Tibial artery (tissue), 4 donors: ENCODE measurements at places on chromosomes 4 and X.
A peak's percentile ranks its signal among the peaks of the same experiment; 100 is the strongest.

DNA sequence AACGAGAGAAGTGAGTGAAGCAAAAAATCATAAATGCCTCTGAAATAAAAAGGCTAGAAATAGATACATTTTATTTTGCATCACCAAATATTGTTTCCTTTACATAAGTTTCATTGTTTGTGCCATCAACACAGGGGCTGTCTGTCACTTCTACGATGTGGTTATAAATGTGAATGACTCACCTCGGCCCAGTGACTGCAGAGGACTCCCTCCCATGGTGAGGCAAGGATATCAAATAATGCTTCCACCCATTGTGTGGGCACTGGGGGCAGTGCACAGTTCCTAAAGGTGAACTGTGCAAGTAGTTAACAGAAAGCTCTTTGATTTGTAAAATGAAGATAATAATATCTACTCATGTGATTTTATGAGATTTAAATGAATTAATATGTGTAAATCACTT is 230.3 kb upstream of the NEIL3 start:
- no peak for DNase-seq

GRCh38 chrX:27439771-27440170 is 23.4 kb downstream of the PPP4R3C start:
- DNase-seq = no peak

DNA sequence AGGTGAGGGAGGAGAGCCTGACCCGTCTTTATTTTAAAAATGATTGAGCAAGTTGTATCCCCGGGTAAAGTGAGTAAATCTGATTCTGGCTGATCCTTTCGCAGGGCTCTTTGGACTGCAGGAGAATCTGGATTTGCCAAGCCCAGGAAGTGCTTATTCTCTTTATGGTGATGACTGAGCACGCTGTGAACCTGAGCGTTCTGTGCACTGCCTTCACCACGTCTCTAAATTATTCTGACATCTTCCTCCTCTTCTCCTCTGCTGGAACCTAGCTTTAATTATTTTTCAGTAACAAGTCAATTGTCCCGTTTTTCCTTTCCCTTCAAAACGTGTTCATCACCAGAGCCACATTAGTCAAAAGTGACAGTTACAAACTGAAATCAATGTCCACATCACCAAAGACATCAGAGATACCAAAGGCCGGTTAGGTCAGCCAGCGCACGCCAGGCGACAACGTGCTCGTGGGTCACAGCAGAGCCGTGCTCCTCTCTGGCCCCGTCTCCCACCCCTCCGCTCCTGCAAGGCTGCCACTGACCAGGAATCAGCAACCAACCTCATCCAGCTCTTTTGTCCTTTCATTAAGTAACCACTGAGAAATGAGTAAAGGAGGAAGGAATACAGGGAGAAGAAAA is 74.3 kb downstream of the DCTD start:
- no peak for DNase-seq

DNA sequence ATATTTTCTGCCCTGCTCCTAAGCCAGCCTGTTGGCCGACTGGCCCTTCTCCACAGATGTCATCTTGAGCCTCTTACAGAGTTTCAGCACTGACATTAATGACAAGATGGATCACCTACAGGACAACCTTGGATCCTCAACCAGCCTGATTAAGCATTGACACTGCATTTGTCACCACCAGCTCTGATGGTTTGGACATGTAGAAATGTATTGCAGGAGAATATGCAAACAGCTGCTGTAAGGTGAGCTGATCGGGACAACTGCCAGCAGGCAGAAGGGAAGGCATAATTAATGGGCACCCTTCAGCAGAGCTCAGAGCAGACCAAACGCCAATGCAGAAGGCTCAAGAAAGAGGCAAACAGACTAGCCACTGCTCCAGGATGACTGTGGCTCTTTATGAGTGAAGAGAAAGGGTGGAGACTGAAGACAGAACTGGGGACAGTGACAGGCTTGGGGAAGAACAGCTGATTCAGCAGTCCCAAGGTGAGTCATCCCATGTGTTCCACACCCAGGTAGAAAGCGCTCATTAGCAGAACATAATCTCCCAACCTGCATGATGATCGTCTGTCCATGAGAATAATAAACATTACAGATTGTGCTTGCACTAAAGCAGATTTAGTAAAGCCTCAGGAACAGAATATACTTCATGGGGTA is 6.7 kb downstream of the CORIN start:
- DNase-seq = no peak

- DNase-seq = no peak
These were observed 393.8 kb upstream of the GNPDA2 start for GRCh38 chr4:45120163-45120562.

DNA sequence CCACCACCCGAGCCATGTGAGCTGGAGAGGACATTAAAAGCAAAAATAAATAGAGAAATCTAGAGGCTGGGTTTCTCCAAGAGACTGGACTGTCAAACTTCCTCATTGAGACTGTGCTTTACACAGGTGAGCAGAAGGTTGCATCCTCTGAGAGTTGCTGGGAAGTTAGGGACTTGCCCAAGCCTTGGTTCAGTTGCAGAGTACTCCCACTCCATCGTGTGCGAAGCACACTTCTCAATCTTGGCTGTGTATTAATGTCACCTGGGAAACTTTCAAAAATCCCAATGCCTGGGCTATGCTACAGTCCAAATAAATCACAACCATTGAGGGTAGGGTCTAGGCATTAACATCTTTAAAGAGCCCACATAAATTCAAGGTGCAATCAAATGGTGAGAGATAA is 89.2 kb downstream of the ZNF330 start:
- DNase-seq = no peak

DNA sequence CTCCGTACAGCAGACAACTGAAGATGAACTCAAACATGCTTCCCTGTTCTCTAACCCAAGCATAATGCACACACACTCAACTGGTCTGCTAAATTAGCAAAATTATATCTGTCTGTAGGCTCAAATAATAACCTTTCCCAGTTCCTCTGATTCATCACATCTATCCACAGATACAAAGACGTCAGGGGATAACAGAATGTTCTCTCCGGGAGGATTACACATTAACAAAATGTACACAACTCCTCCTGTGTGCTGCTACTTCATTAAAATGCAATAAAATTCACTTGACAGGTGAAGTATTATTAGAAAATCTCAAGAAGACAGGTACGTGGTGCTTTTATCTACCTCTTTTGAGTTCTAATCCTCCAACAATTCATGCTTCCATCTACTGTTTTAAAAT is 57.4 kb downstream of the FAT1 start:
- DNase-seq = no peak

DNA sequence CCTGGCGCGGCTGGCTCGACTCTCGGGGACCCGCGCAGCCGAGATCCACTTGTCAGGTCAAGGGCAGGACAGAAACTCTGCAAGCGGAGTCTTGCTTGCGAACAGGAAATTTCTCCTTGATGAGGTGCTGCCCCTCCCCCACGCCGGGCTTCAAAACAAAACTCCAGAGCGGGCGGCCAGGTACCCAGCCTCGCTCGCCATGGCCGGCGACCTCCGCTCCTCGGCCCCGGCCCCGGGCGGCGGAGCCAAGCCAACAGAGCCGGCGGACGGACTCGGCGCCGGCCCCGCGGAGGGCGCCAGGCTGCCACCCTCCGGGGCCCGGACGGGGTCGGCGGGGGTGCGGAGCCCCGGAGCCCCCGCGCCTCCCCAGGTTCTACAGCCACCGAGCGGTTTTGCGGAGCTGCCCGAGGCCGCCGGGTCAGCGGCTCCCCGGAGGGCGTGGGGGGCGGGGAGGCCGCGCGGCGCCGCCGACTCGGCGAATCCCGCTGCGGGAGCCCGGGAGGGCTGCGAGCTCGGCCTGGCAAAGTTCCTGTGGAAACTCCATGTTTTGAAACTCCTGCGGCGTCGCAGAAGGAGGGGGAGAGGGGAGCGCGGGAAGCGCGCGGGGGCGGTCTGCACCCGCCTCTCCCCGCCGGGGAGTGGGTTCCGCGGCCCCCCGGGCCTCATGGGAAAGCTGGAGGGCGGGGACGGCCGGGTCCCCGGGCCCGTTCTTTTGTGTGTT is 11.7 kb upstream of the BCOR start:
- no peak for DNase-seq

DNA sequence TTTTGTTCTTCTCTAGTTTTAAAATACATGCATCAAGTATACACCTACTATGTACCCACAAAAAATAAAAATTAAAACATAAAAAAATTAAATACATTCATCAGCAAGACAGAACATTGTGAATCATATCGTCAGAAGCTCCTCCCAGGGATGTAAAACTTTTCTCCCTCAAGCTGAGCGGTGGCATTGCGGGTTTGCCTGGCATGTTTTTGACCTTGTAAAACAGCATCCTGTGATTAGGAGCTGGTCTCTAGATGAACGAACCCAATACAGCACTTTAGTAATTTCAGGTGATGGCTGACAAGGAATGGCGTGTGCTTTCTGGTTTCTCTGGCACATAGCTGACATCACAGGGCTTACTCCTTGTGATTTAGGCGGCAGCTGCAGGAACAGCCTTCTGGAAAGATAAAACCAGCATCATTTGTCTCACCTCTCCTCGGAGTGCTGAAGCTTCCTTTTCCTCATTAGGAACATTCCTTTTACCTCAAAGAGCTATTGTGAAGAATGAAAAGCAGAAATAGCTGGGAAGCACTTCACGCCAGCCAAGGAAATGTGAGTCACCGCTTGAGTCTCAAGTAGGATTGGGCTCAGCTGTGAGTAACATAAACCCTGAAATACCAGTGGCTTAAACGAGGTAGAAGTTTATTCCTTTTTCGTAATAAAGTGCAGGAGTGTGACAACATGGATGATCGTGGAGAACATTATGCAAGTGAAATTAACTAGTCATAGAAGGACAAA is 44.3 kb downstream of the NYX start:
- DNase-seq = no peak

DNA sequence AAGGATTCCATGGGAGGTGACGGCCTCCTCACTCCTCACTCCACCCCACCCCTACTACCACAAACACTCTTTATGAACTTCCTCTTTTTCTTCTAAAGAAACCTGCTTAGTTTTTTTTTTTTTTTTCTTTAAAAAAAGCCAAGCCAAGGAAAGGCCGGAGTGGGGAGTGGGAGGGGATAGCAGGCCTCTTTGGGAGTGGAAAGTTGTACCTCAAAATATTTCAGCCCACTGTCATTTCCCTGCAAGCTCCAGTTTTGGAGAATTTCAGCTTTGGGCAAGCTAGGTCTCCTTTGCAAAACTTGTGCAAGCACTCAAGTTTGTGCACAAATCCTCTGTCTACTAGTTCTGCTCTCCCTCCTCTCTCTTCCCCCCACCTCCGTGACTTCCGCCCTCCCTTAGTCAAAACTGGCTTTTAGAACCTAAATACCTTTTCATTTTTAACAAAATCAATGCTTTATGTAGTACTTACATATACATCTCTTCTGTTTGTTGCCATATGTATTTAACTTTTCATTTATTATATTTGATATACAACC is 512 bp upstream of the ANTXR2 start:
- DNase-seq = no peak

DNA sequence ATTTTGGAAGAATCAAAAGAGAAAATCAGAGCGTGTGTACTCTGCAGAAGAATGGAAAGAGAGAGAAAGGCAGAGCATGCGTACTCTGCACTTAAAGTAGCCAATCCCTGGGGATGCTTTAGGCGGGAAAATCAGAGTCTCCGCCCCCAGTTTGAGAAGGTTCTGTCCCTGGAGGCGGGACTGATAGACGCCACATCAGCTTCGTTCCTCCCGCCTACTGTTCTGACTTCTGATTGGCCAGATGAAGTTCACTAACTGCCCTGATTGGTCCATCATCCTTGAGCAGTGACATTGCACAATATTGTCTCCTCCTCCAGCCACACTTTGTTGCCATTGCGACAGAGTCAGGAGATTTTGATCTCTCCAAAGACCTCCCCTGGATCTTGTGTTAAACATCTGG is 23.8 kb downstream of the SSX1 start:
- DNase-seq = no peak

DNA sequence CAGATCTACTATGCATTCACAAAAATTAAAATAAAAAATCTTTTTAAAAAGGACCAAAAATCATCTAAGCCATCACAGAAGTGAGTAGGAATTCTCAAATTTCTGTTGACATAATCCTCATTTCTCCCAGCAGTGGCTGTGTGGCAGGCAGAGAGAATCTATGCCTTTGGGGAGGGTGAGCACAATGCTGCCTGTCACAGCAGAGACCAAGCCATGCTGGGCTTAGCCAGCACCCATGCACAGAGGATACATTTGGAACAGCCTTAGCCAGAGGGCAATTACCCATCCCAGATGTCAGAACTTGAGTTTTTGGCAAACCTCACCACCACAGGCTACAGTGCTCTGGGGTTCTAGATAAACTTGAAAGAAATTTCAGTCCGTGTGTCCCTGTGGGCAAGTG is 1274.8 kb upstream of the ADGRL3 start:
- DNase-seq = no peak

- no peak for DNase-seq
These were observed 779.5 kb downstream of the TRIML1 start for GRCh38 chr4:188918787-188919186.

- DNase-seq = no peak
These were observed 13.7 kb upstream of the TLR8 start for GRCh38 chrX:12892716-12893115.

- DNase-seq = no peak
These were observed 41.3 kb downstream of the RTL9 start for GRCh38 chrX:110399966-110400365.

GRCh38 chr4:94426783-94427182 is 25.0 kb upstream of the PDLIM5 start:
- DNase-seq = no peak

- DNase-seq = peak; percentile 74
These were observed 1.4 kb downstream of the FGF2 start for GRCh38 chr4:122827879-122828601.

- no peak for DNase-seq
These were observed 373 bp downstream of the ELOVL6 start for GRCh38 chr4:110198049-110198434.

DNA sequence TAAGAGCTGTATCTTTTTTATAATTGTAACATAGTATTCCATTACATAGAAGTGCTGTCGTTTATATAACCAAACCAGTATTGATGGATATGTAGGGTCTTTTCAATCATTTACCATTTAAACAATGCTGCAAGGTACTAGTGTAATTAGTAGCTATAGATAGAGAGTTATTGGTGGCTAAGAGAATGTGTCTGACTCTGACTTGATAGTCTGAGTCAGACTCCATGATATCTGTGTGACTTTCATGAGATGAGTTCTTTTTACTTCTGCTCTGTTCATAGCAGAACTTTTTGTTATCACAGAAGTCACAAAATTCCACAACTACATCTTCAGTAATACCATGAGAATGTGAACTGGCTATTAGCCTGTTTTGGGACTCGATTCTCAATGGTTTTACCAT is 150.6 kb downstream of the FHIP1A start:
- DNase-seq = no peak

- no peak for DNase-seq
These were observed 158.4 kb downstream of the CHIC2 start for GRCh38 chr4:53905941-53906377.
